IPS DF 19.7 (cell line): ENCODE measurements at places on chromosomes 2 and 18.

- no peak for DNase-seq
Measured at GRCh38 chr2:208415897-208416296, 9.3 kb downstream of the PTH2R start.

GRCh38 chr2:138475277-138475776 is 26.2 kb upstream of the SPOPL start:
- no peak for DNase-seq

DNA sequence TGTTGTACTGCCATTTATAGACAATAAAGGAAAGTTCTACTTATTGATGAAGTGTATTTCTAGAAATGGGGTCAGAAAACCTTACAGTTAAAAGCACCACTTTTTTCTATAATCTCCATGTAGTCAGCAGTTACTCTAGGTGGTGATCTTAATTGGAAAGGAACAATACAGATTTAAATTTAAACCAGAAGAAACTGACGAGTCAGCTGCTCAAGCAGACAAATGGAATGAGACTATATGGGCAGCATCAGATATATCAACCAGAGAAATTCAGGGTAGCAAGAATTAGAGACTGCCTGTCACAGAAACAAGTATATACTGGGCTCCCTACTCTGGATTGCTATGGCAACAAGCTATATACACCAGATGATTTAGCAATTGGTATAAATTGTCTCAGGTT is 99.6 kb upstream of the SCG2 start:
- no peak for DNase-seq

DNA sequence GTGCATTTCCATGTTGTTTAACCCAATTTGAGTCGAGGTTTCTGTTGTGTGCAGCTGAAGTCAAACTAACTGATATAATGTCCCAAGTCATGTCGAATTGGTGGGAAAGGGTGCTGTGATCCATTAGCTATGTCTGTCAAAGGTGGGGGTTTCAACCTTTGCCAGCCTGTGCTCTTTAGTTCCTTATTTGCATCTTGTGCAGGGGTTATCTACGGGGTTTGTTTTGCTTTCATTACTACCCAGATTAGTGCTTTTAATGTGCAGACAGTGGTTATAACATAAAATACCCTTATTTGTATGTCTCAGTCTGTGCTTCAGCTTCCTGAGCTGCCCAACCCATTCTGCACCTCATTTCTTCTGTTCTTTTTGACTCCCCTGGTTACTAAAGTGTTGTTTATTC is 271.9 kb upstream of the CXCR4 start:
- no peak for DNase-seq

DNA sequence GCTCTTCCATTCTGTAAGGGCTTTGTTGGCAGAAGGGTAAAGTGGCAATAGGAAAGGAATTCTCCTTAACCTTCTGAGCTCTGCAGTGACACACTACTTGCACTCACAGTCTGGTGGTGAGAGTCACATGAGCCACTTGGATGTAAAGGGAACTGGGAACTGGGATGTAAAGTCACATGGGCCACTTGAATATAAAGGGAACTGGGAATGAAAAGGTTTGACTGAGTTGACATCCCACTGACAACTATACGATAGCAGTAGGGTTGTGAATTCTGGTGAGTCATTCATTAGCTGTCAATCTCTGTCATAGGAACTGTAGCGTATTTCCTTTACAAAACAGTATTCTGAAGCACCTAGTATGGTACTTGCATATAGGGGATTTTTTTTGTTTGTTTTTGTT is 5.5 kb downstream of the RPE start:
- DNase-seq, result no peak

GRCh38 chr2:17545680-17546613 is 5.5 kb downstream of the VSNL1 start:
- no peak for DNase-seq

DNA sequence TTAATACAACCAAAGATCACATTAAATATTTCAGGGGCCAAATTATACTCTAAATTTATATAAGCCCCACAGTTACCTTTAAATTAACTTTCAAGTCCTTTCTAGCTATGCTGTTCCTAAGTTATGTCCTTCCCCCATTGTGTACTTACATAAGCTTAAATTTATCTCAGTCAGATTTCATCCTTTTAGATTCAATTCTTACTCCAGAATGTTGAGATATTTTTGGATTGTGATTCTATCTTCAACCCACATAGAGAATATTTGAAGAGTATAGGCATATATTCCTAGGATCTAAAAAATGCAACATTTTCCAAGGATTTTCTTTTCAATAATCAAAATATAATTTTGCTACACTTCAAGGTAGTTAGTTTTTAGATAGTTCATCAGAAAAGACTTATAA is 242.8 kb downstream of the KCNE4 start:
- no peak for DNase-seq

- DNase-seq, result no peak
Measured at GRCh38 chr2:120261387-120262006, 8.8 kb downstream of the RALB start.

GRCh38 chr2:231914077-231914690 is 12.0 kb downstream of the NPPC start:
- DNase-seq, result no peak

- no peak for DNase-seq
Measured at GRCh38 chr2:44748-45341, 1.5 kb downstream of the FAM110C start.

DNA sequence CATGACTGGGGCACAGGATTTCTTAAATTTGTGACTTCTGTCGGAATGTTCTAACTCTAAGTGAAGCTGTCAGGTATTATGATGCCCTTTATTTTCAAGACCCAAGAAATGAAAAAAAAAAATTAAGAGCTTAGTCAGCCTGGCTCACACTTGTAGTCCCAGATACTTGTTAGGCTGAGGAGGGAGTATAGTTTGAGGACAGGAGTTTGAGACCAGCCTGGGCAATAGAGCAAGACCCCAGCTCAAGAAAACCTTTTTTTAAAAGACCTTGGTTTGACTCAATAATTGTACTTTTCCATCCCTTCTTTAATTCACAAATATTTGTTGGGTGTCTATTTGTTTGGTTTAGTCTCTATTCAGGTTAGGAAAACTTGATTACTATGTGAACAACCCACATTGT is 310.0 kb downstream of the STK39 start:
- no peak for DNase-seq

DNA sequence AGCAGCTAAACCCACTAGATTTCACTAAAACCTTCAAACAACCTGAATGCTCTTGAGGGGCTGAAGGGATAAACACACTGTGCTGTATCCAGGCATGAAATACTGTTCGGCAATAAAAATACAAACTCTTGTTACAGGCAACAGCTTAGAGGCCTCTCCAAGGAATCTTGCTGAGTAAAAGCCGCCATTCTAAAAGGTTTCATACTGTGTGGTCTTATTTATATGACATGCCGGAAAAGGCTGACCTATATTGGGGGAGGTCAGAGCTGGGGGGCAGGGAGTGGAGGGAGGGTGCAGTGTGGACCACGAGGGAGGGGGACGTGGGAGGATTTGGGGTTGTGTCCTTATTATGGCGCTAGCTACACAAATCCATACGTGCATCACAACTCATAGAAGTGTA is 136.2 kb downstream of the MBP start:
- no peak for DNase-seq

- DNase-seq, result no peak
Measured at GRCh38 chr18:66819235-66819634, 215.3 kb upstream of the CDH19 start.

- no peak for DNase-seq
Measured at GRCh38 chr18:76451396-76452331, 43.4 kb downstream of the ZNF516 start.

DNA sequence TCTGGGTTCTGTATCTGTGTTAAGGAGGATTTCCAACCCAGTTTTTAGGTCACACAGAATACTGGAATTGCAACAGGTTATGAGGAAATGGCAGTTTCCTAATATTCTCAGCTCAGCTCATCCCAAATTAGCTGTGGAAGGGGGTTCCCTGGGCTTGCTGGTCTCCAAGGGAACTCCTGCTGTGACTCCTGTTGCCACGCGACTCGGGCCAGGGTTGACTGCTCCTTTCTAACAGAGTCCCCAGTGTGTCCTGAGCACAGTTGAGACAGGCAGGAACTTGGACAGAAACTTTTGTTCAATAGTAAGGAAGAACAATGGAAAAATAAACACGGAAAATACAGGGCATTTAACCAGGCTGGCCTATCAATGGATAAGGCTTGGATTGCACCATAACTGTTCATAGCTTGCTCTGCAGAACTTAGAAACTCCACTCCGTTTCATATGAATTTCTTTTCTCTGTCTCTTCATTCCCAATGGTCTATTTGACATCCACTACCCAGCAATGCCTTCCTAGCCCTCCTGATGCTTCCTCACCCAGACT is 3.8 kb upstream of the ROCK2 start:
- DNase-seq, result no peak

DNA sequence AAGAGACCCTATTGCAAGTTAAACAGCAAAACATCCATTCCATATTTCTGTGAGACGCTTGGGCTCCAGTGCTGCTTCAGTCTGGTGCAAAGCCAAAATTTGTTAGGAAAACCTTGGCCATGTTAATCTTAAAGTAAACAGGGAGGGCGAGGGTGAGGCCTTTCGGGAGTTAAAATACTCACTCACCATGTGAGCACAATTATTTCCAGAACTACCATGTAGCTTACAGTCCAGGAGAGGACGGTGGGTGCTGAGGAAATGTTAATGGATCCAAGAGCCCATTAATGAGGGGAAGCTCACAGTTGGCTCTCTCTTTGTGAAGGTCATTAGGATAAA is 286.4 kb downstream of the SLC8A1 start:
- DNase-seq, result no peak

DNA sequence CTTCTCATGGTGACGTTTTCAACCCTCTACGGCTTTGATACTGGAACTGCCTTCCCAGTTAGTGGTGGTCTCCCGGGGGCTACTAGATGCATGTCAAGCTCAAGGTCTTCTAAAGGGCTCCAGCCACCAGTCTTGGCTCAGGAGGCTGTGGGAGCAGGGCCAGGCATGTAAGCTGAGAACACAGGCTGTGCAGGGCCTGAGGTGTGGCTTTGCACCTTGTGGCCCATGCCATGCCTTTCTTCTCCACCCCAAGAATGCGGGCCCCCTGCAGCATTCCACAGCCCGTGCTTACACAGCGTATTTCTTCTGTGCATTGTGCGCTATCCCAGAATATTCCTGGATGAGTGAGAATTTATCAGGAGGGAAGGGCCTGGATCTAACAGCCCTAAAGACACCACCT is 144.9 kb downstream of the SEPTIN10 start:
- no peak for DNase-seq

DNA sequence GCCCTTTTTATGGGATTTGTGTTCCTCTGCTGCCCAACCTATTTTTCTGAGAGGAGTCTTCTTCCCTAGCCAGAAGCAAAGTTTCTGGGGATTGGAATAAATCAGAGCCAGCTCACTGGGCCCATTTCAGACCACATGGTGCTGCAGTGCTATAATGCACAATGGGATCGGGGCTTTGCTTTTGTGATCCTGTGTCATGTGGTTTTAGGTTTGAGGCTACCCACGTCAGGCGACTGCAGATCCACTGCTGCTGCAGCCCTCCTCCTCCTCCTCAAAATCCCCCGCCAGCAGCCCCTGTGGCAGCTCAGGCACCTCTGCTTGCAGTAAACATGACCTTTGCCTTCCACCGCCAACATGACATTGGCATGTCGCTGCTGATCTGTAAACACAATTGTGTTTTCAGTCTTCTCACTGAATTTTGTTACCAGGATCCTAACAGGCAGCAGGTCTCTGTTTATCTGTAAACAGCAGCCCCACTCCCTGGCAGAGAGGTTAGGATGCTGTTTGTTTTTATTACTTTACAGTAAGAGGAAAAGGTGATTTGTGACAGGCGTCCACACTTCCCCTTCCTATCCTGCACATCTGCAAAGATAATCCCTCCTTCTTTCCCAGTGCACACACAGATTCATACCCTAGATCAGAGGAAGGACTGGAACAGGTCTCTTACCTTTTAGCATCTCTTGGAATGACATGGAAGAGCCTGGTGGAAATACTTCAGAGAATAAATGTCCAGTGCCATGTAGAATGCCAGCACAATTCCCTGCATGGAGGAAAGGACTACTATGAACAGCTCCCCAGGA is 130.8 kb downstream of the FOXI3 start:
- no peak for DNase-seq

DNA sequence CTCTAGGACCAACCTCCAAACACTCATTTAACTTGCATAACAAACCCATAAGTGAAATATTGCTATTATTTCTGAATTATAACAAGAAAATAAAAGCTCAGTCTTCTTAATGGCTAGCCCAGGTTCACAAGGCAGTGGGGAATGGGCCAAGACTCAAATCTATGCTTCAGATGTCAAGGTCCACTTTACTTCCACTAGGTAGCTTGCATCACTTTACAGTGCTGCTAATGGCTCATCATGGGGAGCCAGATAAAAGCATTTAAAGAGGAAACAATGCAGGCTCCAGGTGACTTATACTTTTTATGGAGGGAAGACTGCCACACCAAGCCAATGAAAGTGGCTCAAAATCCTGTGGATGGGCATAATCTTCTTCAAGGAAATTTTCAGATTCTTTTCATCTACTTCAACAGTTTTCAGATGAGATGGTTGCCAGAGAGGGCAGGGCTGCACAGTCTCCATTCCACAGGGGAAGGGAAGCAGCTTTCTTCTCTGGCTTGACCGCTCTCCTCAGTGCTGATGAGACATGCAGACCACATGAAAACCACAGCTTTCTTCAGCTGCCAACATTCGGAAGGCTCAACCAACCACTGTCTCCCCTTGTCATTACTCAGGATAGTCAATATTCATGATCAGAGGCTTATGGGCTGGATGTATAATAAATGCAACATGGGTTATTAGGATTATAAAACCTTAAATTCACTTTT is 361.9 kb upstream of the MEX3C start:
- no peak for DNase-seq

GRCh38 chr18:49999128-49999527 is 185.8 kb upstream of the ACAA2 start:
- DNase-seq, result no peak

GRCh38 chr2:226142463-226142862 is 657.2 kb downstream of the IRS1 start:
- DNase-seq, result no peak

DNA sequence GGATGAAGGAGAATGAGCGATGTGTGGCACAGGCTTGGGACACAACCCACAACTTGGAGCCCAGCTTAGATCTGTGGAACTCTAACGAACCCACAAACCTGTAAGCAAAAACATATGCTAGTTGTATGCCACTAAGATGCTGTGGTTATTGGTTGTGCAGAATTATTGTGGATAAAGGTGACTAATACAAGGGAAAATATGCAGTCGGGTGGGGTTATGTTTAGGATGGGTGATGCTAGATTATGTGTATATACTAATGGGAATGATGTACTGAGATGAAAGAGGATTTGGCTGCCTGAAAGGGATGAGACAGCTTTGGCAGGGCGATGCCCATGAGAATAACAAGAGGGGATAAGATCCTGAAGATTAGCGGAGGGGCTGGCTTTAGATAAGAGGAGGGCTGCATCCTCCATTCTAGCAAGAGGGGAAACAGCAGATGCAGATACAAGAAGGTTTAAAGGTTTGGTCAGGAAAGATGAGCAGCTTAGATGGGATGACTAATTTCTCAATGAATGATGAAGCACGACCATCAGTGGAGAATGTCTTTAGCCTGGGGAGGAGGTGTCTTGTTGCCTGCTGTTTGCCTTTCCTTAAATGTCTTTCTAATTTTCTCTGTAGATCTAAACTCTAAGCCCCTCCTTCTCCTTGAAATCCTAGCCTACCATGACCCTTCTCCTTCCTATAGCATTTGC is 49.6 kb downstream of the GALNT14 start:
- no peak for DNase-seq

- no peak for DNase-seq
Measured at GRCh38 chr2:134676960-134677359, 41.8 kb downstream of the TMEM163 start.
